Renal cortex interstitium (tissue), 15 donors: ENCODE measurements at places on chromosomes 11 and 22. TPM values are rescaled to one million over a fixed set of nuclear protein-coding genes. Genes with fewer than 3 reads are reported as not detected.

The ELP4 gene
- polyA plus RNA-seq = 24.8 TPM

The SLC1A2 gene
- polyA plus RNA-seq = 0.47 TPM

The AMOTL1 gene
- polyA plus RNA-seq = 47.3 TPM

The MAJIN gene
- polyA plus RNA-seq = 0.76 TPM
